ENCODE measurements at places on chromosomes 11 and 22.

DNA sequence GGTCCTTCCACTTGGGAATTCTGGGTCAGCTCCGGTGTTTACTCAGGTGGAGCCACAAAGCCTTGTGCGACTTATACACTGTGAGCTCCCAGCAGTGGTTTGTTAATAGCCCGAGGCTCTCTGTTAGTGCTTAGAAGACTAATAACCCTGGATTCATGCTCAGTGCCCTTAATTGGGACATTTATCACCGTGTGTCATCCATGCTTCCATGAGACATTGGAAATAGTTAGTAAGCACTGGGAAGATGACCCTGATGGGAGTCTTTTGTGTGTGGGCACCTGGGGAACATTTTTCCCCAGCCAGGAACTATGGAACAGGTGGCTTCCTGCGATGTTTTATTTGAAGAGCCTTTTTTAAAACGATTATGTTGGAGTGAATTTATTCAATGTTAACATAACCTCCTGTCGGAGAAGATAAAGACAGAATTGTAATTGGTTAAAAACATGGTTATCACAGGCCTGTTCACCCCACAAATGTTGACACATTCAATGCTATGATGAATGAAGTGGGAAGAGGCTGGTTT lies 188.9 kb downstream of the MYO18B start:
- peak; percentile 93 for DNase-seq

DNA sequence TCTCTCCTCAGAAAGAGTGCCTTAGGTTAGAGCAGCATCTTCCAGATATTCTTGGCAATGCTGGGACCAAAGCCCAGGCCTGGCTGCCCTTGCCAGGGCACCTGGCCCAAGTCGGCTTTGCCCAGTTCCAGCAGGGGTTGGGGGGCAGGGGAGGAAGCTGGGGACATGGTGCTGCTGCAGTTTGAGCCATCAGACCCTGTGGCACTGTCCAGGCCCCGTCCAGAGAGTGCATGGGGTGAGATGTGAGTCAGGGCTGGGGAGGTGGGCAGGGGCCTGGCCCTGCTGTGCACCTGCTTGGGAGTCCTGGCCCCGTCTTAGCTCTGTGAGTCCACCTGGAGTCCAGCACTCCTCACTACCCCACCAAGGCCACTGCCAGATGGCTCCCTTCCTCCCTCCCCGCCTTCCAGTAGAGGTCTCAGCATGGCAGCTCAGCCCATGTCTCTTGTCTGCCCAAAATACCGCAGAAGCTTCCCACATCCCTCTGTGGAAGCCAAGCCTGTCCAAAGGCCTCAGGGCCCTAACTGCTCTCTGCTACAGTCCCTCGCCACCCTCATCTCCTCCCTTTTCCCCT lies 16.6 kb downstream of the DERL3 start:
- DNase-seq, result no peak

GRCh38 chr11:74925281-74925680 lies 23.6 kb downstream of the XRRA1 start:
- no peak for DNase-seq

GRCh38 chr22:46024136-46024840 lies 47.3 kb upstream of the WNT7B start:
- DNase-seq, result no peak

DNA sequence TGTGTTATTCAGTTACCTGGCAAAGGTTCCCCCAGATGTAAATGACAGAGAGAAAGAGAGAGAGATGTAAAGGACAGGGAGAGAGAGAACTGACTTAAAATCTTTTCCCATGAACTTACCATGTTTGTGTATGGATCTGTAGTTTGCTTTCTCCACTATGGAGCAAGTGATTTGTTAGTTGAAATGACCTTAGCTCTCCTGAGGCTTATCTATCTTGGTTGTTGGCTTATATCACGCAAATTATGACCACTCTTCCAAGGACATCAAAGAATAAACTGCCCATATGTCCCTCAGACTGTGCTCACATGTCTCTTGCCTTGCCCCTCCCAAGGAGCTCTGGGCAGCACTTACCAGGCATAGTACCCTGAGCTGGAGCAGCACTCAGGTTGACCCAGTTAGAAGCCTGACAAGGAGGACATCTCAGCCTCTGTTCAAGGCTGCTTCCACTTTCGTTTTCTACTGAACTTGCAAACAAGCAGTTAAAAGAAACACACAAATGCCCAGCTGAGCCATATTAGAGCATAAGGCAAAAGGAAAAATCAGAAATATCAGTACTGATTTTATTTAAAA lies 95.3 kb upstream of the RCN1 start:
- no peak for DNase-seq

GRCh38 chr22:42986115-42986514 lies 28.8 kb downstream of the PACSIN2 start:
- no peak for DNase-seq

GRCh38 chr11:64670975-64671374 lies 52.0 kb downstream of the NRXN2 start:
- no peak for DNase-seq

- no peak for DNase-seq
Observed at GRCh38 chr22:38784856-38785255, 9.1 kb downstream of the DNAL4 start.

GRCh38 chr22:43829904-43830851 lies 18.1 kb upstream of the EFCAB6 start:
- no peak for DNase-seq

GRCh38 chr11:58567889-58568512 lies 7.7 kb downstream of the LPXN start:
- no peak for DNase-seq

- no peak for DNase-seq
Observed at GRCh38 chr11:129896062-129896461, 684 bp upstream of the NFRKB start.

- DNase-seq, result no peak
Observed at GRCh38 chr22:33013531-33014162, 44.5 kb downstream of the SYN3 start.

- DNase-seq, result no peak
Observed at GRCh38 chr11:1126491-1126926, 31.2 kb upstream of the MUC5AC start.

GRCh38 chr22:37095113-37095512 lies 14.4 kb downstream of the TMPRSS6 start:
- no peak for DNase-seq

DNA sequence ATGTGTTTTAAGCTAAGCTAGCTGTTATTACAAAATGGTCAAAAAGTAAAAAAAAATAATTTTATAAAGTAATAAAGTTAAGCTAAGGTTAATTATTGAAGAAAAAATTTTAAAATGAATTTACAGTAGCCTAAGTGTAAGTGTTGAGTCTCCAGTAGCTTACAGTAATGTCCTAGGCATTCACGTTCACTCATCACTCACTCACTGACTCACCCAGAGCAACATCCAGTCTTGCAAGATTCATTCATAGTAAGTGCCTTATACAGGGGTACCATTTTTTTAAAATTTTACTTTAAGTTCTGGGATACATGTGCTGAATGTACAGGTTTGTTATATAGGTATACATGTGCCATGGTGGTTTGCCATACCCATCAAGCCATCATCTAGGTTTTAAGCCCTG lies 11.6 kb upstream of the OOSP4B start:
- DNase-seq, result no peak

- DNase-seq, result no peak
Observed at GRCh38 chr11:46346886-46347636, at the start of gene DGKZ. TSS of gene DGKZ (plus strand) at chr11:46347463. CDS start at chr11:46347660, 197 bp downstream.

- DNase-seq, result no peak
Observed at GRCh38 chr11:22275600-22275999, 62.6 kb upstream of the SLC17A6 start.

GRCh38 chr11:88345408-88345807 lies 7.9 kb upstream of the CTSC start:
- no peak for DNase-seq

GRCh38 chr11:124801636-124802312 lies 1.6 kb upstream of the MSANTD2 start:
- DNase-seq, result no peak

DNA sequence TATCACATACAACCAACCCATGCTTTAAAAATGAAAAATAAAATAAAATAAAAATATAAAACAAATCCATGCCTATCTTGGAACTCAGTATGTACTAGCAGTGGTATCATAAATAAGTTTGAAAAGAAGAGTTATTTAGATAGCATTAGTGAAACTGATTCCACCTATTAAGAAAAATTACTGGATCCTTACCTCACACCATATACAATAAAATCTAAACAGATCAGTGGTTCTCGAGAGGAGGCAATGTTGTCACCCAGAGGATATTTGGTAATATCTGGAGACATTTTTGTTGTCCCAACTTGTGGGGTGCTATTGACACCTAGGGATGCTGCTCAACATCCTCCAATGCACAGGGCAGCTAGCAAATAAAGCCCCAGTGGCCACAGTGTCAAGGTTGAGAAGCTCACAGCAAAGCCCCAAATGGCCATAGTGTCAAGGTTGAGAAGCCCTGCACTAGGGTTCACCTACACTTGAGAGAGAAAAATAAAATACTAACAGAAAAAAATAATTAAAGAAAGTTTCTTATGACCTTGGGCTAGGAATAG lies 9.9 kb upstream of the NDUFV1 start:
- no peak for DNase-seq

DNA sequence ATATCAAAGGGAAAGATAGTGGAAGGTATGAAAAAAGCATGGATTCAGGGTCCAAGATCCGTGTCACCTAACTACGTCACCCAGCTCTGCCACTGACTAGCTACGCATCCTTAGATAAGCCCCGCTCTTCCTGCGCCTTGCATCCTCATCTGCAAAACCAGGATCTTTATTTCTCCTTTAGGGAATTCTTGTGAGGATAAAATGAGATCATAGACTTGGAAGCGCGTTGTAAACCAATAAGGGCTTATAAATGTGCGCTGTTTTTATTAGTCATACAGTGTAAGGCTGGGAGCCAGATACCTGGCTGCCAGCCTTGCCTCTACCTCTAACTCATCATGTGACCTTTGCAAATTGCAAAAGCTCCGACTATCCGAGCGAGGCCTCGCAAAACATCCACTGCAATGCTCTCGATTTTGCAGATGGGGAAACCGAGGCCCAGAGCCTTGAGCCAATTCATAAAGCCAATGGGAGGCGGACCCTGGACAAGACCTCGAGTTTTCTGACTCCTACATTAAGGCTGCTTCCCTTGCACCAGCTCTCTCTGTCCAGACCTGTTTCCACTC lies 753 bp downstream of the PRPF19 start:
- DNase-seq, result no peak

- no peak for DNase-seq
Observed at GRCh38 chr11:41382927-41383326, 76.5 kb downstream of the LRRC4C start.

DNA sequence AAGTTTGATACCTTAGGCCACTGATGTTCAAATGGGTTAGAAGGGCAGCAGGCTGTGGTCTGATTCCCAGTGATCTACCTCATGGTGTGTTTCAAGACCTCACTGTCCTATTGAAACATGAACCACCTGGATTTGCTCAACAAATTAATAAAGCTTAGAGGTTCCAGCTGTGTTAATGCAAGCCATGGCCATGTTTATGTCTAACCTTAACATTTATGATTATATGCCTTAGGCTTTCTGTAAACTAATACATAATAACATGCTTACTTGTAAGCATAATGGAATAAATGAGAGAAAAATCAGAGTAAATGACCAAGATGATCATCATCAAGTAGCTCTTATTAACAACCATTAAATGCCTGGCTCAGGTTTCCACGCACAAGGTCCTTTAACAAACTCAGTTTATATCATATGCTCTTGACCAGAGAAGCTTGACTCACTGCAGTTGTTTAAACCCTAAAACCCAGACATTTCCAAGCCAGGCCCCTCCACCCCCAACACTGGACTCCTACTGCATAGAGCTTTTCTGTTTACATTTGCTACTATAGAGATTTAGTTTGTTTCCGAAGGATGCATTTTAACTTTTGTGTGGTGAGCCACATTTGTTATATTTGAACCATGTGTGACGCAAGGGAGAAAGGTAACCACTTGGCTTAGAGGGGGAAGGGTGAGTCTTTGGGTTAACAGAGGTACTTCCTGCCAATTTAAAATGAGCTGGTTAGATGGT lies 43.7 kb downstream of the KREMEN1 start:
- peak; percentile 13 for DNase-seq

DNA sequence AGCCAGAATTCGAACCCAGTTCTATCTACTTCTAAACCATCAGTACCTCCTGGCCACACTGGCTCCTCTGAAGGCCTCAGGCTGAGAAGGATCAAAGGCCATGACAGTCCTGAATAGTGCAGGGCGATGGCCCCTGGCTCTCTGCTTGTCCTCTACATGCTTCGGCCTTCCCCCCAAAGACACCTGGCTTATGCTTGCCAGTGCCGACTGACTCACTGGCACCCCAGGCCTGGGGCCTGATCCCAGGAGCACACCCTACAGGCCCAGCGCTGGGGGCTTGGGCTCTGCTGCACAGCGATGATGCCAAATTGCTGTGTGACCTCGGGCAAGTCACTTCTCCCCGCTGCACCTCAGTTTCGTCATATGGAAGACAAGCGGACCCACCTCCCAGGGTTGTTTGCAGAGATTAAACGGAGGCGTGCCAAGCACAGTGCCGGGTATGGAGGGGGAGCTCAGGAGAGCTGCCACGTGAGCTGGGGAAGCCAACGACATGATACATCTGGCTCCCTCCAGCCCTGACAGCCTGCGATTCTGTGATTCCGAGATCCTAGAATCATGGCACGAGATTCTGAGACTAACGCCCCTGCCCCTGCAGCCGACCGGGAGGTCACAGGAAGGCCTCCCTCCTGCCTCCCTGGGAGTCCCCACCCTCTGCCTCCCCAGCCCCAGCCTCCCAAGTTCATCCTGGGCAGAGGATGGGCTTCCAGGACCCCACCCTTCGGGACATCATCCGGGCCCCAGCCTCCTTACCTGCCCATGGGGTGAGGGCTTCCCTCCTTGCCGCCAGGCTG lies 1.0 kb downstream of the SSTR3 start:
- DNase-seq, result no peak

DNA sequence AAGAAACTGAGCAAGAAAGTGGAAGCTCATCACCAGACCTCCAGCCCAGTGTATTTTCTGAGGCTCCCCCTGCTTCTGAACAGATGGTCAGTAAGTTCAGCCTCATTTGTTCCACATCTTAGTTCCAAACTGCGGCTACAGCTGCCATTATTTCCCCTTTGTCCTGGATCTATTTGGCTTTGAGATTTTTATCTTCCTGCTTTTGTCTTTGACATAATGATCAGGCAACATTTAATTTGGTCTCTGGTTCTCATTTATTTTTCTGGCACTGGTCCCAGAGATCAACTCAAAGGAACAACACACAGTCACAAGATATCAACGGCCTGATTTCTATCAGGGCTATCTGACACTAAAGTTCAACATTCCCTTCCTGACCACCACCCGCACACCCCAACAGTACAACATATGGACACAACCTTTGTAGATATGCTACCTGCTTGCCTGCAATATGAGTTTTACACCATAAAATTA lies 137.5 kb downstream of the FAM76B start:
- DNase-seq, result no peak

DNA sequence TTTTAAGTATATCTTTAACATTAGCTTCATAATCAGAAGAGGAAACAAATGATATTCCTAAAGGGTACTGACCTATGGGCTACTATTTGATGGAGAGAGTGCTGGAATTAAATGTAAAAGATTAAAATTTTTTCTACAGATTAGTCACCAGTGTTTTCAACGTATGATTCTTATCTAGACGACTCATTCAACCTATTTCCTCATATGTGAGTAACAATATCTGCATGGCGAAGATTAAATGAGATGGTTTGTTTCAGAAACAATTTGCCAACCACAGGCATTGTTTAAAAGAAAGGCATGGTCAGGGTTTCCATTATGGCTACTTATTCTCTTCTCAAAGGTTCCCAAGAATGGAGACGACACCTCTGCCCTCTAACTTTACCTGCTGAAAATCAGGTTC lies 20.4 kb downstream of the OR56B4 start:
- DNase-seq, result no peak

- peak; percentile 71 for DNase-seq
Observed at GRCh38 chr22:36409911-36410756, 22.4 kb upstream of the MYH9 start.

All from NCI-H1417 treated with DMSO at 0.1 percent for 48 hours (cell line).